ENCODE measurements at places on chromosomes 6 and 20. TPM values are rescaled to one million over a fixed set of nuclear protein-coding genes. Genes with fewer than 3 reads are reported as not detected.
A peak's percentile ranks its signal among the peaks of the same experiment; 100 is the strongest.

Gene SLC22A1
- not detected for total RNA-seq

Gene TBXT
- total RNA-seq: not detected

Gene CRISP2
- total RNA-seq: not detected

Gene CST1
- not detected for total RNA-seq

Gene ADAM33
- 3.0 TPM for total RNA-seq

Gene GPR6
- total RNA-seq: not detected

Gene IMPG1
- total RNA-seq: not detected

Gene DUSP15
- total RNA-seq: 3.4 TPM

Gene PLCB4
- total RNA-seq: 20.5 TPM

DNA sequence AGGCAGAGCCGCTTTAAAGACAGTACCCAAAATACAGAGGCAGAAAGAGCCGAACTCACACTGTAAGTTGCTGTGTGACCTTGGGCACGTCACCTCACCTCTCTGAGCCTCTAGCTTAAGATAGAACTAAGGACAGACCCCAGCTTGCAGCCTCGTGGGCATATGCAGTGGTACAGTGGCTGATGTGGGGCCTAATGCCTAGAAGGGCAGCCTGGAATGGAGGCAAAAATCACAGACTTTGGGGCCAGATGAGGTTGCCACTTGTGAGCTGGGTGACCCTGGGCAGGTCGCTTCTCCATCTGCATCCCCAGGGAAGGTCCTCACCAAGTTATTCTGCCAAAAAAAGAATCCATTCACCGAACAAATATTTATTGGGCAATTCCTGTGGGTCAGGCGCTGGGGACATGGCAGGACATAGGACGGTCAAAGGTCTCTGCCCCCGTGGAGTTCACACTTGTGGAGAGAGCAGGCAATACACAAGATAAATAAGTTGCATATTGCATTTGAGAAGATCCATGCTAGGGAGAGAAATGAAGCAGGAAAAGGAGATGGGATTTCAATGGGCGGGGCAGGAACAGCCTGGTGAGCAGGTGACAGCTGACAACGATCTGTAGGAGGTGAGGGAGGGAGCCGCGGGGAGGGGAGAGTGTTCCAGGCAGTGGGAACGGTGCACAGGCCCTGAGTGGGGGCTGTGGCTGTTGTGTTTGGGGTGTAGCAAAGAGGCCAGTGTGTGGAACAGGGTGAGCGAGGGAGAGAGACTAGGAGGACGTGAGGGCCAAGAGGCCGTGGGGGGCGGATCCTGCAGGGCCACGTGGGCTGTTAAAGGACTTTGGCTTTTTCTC, 115.2 kb downstream of the CEBPB start:
- DNase-seq: no peak

- no peak for DNase-seq
Observed at GRCh38 chr6:57267586-57268293, 45.6 kb upstream of the RAB23 start.

GRCh38 chr6:132252113-132252512, 149.2 kb downstream of the MOXD1 start:
- DNase-seq: no peak

DNA sequence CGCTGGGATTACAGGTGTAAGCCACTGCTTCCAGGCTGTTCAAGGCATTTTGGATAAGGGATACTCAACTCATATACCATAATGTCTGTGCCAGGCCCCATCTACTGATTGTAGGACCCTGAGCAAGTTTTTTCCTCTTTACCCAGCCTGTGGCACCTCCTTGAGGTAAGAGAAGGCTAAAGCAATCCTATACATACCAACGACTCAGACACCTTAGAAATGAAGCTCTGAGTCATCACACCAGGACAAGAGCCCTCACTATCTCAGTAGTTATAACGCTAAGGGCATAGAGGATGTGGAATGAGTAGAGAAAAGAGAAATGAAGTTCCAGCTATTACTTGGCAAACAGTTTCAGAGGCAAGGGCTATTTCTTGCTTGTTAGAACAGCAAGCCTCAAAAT, 16.9 kb downstream of the NDRG3 start:
- DNase-seq: no peak

DNA sequence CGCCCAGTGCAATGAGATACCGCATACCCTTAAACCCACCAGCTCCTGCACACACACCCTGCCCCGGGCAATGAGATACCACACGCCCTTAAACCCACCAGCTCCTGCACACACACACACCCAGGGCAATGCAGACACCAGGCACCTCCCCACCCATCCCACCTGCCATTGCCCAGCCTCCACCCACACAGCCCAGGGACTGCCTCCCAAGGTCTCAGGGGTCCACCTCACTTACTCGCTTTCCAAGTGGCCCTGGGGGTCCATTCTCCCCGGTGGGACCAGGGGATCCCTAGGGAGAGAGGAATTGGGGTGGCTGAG, 24.0 kb downstream of the COL11A2 start:
- no peak for DNase-seq

- DNase-seq: peak; percentile 70
Observed at GRCh38 chr20:57897156-57897874, 187.5 kb upstream of the PMEPA1 start.

DNA sequence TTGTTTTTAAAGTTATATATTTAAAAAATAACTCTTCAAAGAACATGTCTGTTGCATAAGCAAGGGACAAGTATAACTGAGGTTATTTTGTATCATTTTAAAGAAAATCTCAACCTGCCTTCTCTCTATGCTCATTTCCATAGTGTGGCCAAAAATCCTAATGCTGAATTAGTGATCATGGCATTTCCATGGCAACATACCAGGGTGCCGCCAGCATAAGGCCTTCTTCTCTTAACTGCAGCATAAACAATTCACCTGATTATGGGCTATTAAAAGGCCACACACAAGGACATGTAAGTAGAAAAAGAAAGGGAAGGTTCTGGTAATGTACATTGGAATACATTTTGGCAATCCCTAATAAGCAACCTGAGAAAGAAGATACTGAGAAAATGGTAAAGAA, 95.1 kb upstream of the RNF217 start:
- DNase-seq: no peak

GRCh38 chr6:33699131-33699530, 12.4 kb downstream of the UQCC2 start:
- no peak for DNase-seq

- no peak for DNase-seq
Observed at GRCh38 chr6:100574836-100575235, 110.1 kb upstream of the SIM1 start.

GRCh38 chr20:51309128-51309527, 233.4 kb downstream of the NFATC2 start:
- no peak for DNase-seq

DNA sequence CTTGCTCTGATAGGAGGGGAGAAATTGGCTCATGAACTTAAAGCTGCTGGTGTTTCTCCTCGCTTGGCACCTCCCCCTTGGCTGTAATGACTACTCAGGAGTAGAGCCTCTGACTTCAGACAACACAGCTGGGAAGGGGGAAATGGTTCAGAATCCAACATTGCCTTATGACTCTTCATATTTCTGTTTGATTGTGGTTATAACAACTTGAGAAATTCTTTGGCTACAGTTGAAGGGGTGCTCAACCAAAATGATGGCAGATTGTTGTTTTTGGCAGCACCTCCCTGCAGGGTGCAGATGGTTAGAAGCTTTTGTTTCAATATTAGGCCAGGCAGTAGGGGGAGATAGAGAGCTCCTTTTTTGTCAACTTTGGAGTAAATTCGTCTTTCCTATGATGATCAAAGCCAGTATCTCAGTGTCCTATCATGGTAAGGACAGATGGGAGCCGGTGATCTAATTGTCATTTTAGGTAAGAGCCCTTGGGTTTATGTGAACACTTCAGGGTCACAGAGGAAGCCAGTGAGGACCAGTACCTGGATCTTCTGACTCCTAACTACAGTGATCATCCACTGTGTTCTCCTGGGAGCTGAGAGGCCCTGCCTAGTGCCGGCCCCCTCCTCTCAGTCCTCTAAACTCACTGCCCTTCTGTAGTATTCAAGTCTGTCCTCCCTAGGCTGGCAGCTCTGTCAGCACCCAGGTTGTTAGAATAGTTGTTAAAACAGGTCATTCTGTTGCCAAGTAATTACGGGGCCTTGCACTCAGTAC, 39.9 kb downstream of the RPRD1B start:
- no peak for DNase-seq

GRCh38 chr6:52666071-52666470, 4.8 kb upstream of the TMEM14A start:
- no peak for DNase-seq

- no peak for DNase-seq
Observed at GRCh38 chr6:16979677-16980370, 122.0 kb upstream of the STMND1 start.

- no peak for DNase-seq
Observed at GRCh38 chr6:107732461-107732860, 91.7 kb downstream of the SCML4 start.

DNA sequence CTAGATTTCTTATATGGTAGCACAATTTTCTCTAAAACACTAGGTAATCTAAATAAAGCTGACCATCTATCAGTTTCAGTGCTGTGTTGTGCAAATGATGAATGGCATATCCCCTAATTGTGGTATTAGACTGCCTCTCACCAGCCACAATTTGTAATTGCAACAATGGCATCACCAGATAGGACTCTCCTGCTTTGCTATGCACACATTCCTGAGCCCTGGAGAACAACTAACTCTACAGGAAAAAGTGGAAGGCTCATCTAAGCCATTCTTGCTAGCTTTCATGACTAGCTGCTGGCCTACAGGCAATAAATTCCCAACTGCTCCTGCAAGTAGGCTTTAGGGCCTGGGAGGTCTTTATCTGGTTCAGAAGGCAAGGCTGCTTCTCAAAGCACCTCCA, 974.1 kb downstream of the EYS start:
- DNase-seq: no peak

DNA sequence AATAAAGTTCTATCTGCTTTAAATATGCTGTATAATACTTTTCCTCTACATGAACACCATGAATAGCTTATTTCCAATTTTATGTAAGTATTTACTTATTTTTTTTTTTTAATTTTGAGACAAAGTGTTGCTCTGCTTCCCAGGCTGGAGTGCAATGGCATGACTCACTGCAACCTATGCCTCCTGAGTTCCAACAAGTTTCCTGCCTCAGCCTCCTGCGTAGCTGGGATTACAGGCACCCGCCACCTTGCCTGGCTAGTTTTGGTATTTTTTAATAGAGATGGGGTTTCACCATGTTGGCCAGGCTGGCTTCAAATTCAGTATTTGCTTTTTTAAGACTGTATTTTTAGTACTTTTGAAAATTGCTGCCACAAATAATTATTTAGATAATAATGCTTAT, 1365.9 kb downstream of the GRIK2 start:
- no peak for DNase-seq

DNA sequence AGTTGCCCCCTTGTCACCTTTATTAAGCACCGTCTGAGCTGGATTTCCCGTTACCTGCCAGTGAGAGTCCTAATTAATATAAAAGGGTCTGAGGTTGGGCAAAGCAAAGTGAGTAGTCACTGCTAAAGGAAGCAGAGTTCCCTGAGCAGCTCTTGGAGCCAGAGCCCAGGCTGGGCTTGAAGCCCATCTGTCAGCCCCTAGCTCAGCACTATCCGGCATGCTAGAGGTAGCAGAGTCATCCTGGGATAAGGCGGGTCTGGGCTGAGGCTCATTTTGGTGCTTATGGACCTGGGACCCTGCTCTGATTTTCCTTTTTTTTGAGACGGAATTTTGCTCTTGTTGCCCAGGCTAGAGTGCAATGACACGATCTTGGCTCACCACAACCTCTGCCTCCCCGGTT, 46.2 kb downstream of the ADNP start:
- DNase-seq: no peak

- DNase-seq: no peak
Observed at GRCh38 chr6:163543321-163543720, 128.8 kb downstream of the QKI start.

DNA sequence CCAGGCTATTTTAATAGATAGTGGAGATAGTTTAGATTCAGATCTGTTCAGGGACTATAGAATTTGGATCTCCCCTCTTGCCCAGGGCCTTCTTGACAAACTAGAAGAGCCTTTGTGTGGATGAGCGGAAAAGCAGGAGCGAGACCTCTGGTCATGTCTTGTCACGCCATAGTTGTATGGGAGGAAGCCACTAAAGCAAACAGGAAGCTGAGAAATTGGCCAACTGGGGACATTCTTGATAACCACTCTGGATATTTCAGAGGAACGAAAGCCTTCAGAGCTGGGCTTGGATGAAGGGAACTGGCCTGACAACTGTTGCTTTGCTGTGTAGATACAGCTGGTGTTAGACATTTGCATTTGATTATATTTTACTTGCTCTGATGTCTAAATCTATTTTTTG, 54.1 kb upstream of the EXOC2 start:
- DNase-seq: no peak

- DNase-seq: no peak
Observed at GRCh38 chr6:80158478-80158989, 52.1 kb downstream of the BCKDHB start.

- DNase-seq: no peak
Observed at GRCh38 chr6:31299947-31300346, 28.1 kb upstream of the HLA-C start.

DNA sequence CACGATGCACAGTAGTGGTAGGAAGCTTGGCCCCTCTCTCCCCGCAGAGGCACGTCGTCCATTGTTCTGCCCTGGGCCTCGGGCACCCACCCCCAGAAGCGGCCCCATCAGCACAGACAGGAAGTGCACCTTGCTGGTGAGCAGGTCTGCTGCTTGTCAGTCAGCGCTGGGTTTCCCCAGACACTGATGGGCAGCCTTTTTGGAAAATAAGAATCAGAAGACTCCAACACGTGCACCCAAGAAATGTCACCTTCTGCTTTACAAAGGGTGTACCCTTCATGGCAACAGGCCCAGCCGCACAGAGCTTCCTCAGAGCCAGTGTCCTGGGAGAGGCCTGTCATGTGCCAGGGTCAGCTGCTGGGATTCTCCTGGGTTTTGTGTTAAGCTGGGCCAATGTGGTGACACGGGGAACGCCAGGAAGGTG, 34.7 kb upstream of the IRF4 start:
- peak; percentile 77 for DNase-seq

DNA sequence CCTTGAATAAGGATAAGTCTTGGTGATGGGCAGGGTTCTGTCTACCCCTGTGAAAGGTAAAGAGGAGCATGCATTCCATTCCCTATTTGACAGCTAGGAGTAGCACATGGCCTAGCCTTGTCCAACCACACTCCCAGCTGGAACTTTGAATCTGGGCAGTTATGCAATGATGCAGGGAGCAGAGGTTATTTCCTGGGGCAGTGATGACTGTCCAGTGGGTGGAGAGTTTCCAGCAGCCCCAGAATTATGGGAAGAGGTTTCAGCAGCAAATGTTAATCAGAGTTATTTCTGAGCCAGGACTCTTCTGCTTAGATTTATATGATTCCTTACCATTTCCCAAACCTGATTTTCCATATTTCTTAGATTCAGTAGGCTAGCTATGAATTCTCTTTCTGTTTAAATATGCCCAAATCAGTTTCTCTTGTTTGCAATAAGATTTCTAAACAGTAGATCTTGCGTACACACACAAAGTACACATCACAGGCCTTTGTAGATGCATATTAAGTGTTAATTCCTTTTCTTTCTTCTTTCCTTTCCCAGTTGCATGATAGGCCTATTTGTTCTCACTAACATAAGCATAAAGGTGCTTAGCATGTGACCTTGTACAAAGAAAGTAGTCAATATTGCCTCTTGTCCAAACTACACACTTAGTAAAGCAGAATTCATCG, 17.3 kb upstream of the TXLNB start:
- DNase-seq: no peak

GRCh38 chr6:163730246-163731210, 316.0 kb downstream of the QKI start:
- DNase-seq: no peak
